ENCODE measurements at places on chromosomes 5 and 9.

- DNase-seq, result no peak
Measured at GRCh38 chr5:59051951-59052350, 469.1 kb downstream of the RAB3C start.

GRCh38 chr5:84779186-84779585, 394.5 kb upstream of the EDIL3 start:
- DNase-seq, result no peak

DNA sequence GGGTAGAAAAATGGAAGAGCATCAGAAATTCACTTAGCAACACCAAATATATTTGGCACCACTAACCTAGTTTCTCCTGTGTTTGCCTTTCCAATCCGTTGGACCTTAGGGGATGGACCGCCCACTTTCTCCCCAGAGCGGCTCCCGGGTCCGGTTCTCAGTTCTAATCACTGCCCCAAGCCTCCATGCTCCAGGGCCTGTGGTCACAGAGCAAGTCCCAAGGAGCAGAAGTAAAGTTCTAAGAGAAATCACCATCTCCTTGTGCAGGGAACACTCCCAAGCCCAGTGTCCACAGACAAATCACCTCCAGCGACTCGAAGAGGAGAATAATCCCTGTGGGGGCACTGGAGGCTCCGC, 728 bp upstream of the SLC1A1 start:
- DNase-seq, result no peak

GRCh38 chr5:55577353-55578060, 42.7 kb upstream of the PLPP1 start:
- DNase-seq, result no peak

GRCh38 chr5:12691330-12691729, 787.1 kb upstream of the CTNND2 start:
- no peak for DNase-seq

GRCh38 chr5:55691265-55692105, 20.6 kb downstream of the SLC38A9 start:
- no peak for DNase-seq

DNA sequence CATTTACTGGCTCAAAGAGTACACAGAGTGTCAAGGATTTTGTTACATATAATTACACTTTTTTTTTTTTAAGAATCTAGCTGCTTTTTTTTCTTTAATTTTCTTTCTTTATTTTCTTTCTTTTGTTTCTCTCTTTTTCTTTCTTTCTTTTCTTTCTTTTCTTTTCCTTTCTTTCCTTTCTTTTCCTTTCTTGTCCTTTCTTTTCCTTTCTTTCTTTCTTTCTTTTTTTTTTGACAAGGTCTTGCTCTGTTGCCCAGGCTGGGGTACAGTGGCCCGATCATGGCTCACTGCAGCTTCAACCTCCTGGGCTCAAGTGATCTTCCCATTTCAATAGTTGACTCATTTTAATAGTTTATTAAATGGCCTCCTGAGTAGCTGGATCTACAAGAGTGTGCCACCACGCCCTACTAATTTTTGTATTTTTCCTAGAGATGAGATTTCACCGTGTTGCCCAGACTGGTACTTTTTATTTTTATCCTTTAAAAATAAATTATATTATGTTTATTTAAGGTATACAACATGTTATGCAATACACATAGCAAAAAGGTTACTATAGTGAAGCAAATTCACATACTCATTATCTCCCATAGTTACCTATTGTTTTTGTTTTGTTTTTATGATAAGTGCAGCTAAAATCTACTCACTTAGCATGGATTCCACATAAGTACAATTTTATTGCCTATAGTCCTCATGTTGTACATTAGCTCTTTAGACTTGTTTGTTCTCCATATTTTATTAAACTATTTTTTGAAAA, 381.5 kb upstream of the KLF4 start:
- no peak for DNase-seq

- no peak for DNase-seq
Measured at GRCh38 chr9:118529624-118530214, 825.5 kb downstream of the TLR4 start.

GRCh38 chr5:134450374-134450773, 38.7 kb upstream of the CDKN2AIPNL start:
- DNase-seq, result no peak

- no peak for DNase-seq
Measured at GRCh38 chr5:36904677-36905076, 28.1 kb downstream of the NIPBL start.

- DNase-seq, result no peak
Measured at GRCh38 chr5:170327829-170328228, 30.3 kb upstream of the LCP2 start.

- DNase-seq, result no peak
Measured at GRCh38 chr5:179869641-179870402, 11.2 kb upstream of the MRNIP start.

DNA sequence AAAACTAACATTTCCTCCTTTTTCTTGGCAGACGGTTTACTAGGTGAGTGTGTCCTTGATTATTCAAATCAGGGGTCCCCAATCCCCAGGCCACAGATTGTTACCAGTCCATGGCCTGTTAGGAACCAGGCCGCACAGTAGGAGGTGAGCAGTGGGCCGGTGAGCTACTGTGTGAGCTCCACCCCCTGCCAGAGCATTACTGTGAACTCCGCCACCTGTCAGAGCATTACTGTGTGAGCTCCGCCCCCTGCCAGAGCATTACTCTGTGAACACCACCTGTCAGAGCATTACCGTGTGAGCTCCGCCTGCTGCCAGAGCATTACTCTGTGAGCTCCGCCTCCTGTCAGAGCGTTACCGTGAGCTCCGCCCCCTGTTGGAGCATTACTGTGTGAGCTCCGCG, 14.3 kb upstream of the PDCD6 start:
- no peak for DNase-seq

DNA sequence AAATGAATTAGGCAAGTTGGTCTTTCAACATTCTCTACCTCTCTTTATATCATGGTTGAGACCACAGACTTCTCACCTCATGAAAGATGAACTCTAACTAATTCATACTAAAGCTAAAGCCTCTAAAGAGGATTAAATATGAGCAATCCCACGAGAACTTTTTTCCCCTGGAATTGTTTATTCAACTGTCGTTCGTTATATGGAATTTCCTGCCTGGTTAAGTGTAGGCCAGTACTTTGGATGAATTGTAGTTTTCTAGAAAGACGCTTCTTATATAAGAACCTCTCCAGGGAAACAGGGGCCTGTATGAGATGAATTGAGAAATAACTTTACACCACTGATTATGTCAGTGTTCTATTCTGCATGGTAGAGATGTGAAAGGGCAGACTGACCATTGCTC, 42.9 kb downstream of the PDCD1LG2 start:
- DNase-seq, result no peak

DNA sequence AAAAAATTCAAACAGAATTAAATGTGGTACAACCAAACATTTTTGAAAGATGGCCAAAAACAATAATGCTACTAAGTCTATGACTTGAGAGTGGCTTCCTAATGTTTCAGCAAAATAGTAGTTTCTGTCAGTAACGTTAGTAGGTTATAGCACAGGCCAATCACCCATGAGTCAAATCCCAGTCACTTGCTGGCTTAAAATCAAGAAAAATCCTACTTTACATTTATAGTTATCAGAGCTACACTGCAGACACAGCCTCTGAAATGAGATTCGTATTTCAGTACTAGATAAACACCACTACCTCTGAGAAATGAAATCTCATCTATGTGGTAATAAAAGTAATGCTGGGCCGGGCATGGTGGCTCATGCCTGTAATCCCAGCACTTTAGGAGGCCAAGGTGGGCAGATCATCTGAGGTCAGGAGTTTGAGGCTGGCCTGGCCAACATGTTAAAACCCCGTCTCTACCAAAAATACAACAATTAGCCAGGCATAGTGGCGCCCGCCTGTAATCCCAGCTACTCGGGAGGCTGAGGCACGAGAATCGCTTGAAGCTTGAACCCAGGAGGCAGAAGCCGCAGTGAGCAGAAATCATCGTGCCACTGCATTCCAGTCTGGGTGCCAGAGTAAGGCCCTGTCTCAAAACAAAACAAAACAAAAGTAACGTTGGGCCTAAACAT, 6.1 kb downstream of the ZDHHC21 start:
- no peak for DNase-seq

DNA sequence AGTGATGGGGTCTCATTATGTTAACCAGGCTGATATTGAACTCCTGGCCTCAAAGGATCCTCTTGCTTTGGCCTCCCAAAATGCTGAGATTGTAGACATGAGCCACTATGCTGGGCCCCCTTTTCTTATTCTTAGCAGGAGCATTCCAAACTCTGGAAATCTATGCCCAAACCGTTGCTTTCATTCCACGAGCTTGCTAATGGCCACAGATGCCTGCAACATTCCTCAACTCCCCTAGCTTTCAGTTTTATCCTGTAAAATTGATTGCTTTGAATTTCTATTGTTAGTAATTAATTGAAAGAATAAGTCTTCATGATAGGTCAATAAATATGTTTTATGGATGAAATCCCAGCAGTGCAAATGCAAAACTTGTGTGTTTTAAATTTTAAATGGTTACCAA, 564.8 kb upstream of the WWC1 start:
- no peak for DNase-seq

DNA sequence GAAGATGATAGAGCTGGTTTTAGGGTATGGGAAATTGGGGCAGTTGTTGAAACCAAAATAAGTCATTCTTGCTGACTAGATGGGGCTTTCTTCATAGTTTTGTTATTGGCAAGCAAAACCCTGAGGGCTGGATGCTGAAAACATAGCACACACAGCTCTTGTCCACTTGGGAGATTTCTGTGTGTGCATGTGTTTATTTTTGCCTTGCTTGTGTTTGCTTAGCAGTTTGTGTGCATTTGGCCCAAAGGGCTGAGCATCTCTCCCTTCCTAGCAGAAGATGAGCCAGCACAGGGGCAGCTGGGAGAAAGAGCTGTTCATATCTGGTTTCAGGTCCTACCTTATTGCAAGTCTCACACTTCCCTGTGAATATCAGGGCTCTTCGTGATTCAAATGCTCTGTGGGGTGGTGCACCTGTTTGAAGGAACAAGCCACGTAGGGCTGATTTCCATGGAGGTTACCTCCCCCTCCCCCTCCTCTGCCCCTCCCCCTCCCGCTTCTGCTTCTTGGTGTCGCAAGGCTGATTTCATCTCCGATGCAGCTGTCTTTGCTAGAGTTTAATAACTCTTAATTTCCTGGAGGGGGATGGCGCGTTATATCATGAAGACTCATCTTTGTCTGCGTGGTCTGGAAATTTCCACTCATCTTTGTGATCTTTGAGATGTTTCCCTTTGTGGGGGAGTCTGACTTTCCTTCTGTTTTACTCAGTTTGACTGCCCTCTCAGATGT, 296.5 kb downstream of the ARHGAP26 start:
- no peak for DNase-seq

- no peak for DNase-seq
Measured at GRCh38 chr5:56356121-56356835, 123.1 kb upstream of the ANKRD55 start.

- no peak for DNase-seq
Measured at GRCh38 chr9:78438211-78438610, 141.3 kb downstream of the PSAT1 start.

GRCh38 chr9:107154291-107154690, 128.8 kb upstream of the RAD23B start:
- DNase-seq, result no peak

GRCh38 chr5:1673042-1673677, 126.5 kb downstream of the MRPL36 start:
- DNase-seq, result peak; percentile 51

- no peak for DNase-seq
Measured at GRCh38 chr5:131595088-131596033, 39.7 kb downstream of the RAPGEF6 start.

- no peak for DNase-seq
Measured at GRCh38 chr9:36008774-36009300, 27.9 kb upstream of the RECK start.

DNA sequence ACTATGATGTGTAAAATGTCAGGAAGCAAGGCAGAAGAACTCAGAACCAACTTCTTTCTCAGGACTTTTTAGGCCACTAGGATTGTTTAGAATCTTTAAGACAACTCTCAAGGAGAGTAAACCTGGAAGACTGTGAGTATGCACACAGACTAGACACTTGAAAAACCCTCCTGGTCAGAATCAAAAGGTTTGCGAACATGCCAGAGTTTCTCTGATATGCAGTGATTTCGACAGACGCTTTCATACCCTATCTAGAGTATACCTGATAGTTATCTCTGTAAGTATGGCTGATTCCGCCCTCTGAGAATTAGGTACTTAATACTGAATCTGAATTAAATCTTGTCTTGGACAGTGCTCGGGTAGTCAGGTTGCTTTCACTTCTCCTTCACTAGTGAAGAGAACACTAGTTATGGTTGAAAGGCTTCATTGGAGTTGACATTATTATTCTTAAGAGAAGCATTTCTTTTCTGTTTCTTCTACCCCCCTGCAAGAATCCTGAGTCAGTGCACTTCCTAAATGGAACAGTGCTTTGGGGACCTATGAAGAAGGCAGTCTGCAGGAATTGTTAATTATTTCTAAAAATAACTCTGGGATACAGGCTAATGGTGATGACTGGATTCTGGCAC, 158.1 kb downstream of the HACD4 start:
- DNase-seq, result no peak

- no peak for DNase-seq
Measured at GRCh38 chr5:78235289-78235688, 59.2 kb downstream of the AP3B1 start.

DNA sequence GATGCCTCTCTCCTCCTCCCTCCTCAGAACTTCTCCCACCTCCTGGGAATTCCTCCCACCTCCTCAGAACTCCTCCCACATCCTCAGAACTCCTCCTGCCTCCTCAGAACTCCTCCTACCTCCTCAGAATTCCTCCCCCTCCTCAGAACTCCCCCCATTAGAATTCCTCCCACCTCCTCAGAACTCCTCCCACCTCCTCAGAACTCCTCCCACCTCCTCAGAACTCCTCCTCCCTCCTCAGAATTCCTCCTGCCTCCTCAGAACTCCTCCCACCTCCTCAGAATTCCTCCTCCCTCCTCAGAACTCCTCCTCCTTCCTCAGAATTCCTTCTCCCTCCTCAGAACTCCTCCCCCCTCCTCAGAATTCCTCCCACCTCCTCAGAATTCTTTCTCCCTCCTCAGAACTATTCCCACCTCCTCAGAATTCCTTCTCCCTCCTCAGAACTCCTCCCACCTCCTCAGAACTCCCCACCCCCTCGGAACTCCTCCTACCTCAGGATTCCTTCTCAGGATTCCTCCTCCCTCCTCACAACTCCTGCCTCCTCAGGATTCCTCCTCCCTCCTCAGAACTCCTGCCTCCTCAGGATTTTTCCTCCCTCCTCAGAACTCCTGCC, 23.9 kb downstream of the SLC46A2 start:
- DNase-seq, result no peak

DNA sequence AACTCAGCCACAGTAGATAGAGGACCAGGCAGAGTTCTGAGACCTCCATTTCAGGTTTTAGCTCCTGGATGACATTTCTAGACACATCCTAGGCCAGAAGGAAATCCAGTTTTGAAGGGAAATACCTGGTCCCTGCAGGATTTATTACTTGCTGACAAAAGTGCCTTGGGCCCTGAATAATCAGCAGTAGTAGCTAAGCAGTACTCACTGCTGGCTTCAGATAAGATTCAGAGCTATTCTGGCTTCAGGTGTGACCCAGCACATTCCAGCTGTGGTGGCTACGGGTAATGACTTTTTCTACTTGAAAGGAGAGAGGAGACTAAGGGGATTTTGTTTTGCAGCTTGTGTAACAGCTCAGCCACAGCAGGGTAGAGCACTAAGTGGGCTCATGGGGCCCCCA, 34.0 kb downstream of the NDUFAF2 start:
- DNase-seq, result no peak
